Hippocampal formation (tissue), 2 donors: ENCODE measurements at places on chromosomes 3 and 15.

DNA sequence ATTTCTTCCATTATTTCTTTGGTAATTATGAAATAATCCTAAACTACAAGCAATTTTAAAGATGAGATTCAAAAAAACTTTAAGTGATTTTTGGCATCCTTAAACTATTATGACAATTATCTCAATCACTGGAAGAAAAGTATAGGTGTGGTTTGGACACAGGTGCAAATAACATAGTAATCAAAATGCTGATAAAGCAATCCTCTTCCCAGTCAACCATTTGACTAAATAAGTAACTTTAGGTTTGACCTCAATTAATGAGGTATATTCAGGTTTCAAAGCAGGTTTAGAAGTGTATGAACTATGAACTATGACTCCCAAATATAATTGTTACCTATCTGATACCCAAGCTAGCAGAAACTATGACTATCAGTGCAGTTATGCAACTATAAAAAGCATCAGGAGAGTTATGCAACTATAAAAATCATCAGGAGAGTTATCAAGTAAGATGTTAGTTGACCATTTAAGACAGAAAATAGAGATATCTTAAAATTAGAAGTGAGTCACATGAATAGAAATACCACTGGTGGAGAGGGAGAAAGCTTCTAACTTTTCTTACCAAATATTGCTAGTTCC is 8.9 kb upstream of the CNTN3 start:
- DNase-seq = no peak

DNA sequence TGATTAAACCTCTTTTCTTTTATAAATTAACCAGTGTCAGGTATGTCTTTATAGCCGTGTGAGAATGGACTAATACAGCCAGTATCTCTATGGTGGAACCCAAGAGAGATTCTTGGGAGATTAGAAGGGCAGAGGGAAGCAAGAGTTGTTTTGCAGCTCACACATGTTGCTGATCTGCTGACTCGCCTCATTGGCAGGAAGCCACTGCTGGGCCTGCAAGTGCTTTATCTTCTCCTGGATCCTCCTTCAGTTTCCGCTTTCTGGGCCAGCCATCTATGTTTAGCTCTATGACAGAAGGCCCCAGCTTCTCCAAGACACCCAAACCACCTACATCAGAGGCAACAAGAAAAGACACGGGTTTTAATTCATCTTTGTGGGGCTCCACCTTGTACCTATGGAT is 23.4 kb upstream of the GALNT15 start:
- DNase-seq = no peak

DNA sequence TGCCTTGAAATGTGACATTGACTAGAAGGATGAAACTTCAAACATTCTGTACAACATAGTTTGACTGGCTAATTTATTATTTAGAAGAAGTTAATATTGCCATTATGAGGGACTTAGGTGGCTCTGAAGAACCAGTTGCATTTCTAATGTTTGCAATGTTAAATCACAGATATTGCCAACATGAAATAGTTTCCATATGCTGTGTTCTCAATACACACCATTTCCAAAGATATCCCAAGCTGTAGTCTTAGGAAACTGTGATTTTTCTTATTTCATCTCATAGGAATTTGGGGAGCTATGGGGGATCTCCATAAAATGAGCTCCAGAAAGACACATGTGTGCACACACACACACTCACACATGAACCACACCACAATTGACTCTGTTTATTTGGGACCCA is 36.3 kb downstream of the ALG1L2 start:
- DNase-seq = no peak

DNA sequence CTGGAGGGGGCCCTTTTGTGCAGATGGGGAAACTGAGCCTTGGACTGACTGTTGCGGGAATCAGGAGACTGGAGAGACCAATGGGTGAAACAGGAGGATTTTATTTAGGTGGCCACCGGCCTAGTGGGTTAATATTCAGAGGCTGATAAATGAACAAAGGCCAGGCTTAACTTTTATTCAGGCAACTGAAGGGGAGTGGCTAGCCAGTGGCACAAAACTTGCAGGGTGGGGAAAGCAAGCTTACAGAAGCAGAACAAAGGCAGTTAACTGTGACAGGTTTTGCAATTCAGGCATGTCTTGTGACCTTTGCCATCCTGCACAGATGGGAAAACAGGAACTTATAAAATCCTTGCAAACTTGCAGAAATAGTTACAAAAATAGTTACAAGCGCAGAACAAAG is 24.9 kb upstream of the ACAD9 start:
- no peak for DNase-seq

GRCh38 chr3:52350416-52350815 is 34.3 kb downstream of the DNAH1 start:
- no peak for DNase-seq

- no peak for DNase-seq
Measured at GRCh38 chr3:55532806-55533205, 45.7 kb upstream of the WNT5A start.

DNA sequence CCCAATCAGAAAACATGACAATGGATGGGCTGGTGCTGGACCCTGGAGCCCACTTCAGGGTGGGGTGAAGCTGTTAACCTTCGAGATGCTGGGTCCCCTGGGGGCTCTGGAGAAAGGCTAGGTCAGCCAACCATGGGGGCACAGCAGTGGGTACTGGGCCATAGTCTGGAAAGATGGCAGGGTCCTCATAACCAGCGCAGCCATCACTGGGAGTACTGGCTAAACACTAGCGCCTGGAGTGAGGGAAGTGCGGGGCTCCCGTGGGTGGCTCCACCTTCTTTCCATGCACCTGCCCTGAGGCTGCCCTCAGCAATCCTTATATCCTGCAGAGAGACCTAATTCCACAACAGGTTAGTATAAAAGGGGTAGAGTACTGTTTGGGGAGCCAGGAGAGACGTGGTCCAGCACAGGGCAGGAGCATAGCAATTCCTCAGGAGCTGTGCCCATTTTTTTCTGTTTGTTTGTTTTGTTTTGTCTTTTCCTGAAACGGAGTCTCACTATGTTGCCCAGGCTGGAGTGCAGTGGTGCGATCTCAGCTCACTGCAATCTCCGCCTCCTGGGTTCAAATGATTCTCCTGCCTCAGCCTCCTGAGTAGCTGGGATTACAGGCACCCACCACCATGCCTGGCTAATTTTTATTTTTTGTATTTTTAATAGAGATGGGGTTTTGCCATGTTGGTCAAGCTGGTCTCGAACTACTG is 122.6 kb upstream of the MEF2A start:
- no peak for DNase-seq

GRCh38 chr15:28005004-28005527 is 94.0 kb downstream of the OCA2 start:
- DNase-seq = no peak

DNA sequence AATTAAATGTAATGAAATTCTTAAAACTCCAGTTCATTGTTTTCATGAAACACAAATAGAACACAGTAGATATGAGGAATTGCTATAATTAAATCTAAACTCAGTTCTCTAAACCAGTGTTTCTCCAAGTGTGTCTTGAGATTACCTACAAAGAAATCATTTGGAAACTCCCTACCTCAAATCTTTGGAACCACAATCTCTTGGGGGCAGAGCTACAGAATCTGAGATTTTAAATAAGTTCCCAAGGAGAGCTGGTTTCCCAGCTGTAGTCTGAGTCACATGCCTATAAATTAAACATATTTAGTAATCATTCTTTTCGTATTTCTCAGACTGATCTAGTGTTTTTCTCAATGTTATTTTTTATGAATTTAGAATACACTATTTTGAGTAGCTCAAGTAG is 17.0 kb upstream of the ACTC1 start:
- DNase-seq = no peak

DNA sequence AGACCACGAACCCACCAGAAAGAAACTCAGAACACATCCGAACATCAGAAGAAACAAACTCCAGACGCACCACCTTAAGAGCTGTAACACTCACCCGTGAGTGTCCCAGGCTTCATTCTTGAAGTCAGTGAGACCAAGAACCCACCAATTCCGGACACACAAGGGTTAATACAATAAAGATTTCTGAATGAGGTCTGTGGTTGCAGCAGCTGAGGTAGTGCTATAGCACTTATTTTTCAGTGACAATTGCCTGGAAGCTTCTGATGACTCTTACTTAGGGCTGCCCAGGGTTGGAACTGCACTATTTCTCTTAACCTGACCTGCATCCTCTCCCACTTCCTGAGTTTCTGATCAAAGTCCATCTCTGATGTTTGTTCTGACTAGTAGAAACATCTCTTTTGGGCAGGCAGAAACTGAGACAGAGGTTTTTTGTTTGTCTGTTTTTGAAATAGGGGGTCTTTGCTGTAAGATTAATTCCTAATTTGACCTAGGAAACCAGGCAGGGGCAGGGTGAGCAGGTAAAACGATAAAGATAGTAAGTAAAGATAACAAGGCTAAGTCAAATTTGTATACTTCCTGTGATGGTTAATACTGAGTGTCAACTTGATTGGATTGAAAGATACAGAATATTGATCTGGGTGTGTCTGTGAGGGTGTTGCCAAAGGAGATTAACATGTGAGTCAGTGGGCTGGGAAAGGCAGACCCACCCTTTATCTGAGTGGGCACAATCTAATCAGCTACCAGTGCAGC is 169.1 kb downstream of the GAP43 start:
- no peak for DNase-seq

DNA sequence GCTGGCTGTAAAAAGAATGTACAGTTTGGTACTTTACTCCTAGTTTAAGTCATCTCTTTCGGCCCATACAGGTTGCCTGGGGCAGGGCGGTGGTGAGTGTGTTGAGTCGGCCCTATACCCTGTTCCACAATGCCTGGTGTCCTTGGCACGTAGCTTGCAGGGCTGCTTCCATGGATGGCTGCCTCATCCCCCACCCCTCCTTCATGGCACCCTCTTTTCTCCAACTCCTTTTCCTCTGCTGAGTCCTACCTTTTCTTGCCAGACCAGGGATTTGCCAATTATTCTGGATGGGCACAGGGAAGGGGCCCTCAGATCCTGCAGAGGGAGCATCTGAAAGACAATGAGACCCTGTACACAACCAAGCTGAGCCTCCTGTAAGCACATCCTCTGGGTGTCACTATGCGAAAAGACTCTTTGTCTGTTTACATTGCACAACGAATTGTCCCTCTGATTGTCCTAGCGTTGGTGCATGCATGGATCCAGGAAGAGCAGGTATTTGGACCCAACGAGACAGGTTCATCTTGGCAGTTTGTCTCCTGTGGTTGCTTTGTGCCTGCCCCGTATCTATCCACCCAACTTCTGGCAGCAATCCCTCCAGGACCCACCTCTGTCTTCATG is 73.6 kb upstream of the CGNL1 start:
- no peak for DNase-seq

- no peak for DNase-seq
Measured at GRCh38 chr3:47145272-47145671, 18.6 kb downstream of the SETD2 start.

GRCh38 chr3:24622138-24622537 is 127.5 kb upstream of the THRB start:
- DNase-seq = no peak

DNA sequence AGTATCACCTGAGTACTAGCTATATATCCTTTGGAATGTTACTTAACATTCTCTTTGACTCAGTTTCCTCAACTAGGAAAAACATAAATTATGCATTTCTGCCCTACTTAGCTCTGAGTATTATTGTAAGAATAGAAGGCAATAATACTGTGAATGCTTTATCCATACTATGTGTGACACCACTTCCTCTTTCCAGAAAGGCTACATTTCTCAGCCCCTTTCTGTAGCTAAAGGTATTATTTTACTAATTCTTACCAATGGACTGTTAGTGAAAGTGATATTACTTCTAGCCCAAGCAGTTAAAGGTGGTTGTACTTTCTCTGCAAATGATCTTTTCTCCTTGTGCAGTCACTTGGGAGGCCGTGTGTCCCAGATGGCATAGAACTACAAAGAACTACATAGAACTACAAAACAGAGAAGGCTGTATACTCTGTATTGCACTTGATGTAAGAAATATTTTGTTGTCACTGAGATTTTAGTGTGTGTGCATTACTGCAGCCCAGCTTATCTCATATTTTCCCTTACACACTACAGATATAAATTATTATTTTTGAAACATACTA is 35.1 kb downstream of the MYH15 start:
- peak; percentile 21 for DNase-seq

GRCh38 chr3:194606941-194607340 is 26.3 kb downstream of the TMEM44 start:
- DNase-seq = no peak

DNA sequence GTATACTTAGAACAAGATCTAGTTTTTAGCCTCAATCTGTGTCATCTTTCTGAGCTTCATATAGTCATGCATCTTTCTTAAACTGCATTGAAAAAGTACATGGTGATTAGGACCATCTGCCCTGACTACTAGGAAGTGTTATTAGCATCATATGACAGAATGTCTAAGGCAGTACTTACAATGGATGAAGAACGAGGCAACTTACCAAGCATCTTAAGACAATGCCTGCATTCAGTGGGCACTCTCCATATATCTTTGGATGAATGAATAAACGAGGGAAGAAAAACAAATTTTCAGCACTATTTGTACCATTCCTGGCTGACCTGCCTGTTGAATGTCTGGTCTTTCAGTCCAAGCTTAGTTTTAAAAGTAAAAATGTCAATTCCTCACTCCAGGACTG is 185.4 kb upstream of the EPHA3 start:
- DNase-seq = no peak

- peak; percentile 25 for DNase-seq
Measured at GRCh38 chr15:74790080-74790916, 8.4 kb downstream of the CSK start.

GRCh38 chr15:97459771-97460170 is 500.7 kb upstream of the ARRDC4 start:
- no peak for DNase-seq

GRCh38 chr3:81958972-81959640 is 197.7 kb upstream of the GBE1 start:
- no peak for DNase-seq

- DNase-seq = no peak
Measured at GRCh38 chr15:70212286-70212962, 114.7 kb upstream of the TLE3 start.

- DNase-seq = no peak
Measured at GRCh38 chr3:176794406-176794805, 402.9 kb downstream of the TBL1XR1 start.

DNA sequence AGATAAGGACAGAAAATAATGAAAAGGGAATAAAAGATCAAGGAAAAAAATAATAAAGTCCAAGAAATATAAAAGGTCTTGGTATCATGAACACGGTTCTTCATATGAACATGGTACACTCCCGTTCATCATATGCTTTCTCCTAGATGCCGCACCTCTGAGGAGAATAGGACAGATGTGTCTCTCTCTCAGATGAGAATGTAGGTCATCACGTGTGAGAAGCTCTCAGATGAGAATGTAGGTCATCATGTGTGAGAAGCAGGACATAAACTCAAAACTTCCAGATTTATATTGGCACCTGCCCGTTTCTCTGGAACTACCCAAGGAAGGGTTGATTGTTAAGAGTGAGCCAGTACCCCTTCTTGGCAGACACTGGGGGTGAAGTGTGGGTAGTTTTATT is 29.9 kb upstream of the IQCF6 start:
- no peak for DNase-seq

DNA sequence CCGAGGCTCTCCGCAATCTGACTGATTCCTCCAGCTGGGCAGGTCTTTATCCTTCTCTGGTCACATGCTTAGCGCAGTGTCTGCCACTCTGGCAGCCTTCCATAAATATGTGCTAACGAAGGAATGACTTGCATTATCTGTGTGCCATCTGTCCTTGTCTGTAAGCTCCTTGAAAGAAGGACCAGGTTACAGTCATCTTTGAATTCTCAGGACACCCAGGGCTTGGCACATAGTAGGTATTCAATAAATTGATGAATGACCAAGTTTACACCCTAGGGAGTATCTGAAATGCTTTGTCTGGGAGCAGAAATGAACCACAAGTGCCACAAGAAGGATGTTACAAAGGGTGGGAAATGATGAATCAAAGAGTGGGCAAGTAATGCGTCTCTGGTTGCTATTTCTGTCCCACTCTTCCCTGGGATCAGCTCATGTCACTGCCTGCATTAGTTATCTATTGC is 16.5 kb upstream of the FAM3D start:
- no peak for DNase-seq
